ENCODE measurements at places on chromosomes 6 and 20.

- H3K27me3 ChIP-seq = peaks cover 9% of the 10 kb centered on the region
- peaks cover 3% of the 10 kb centered on the region for H3K4me1 ChIP-seq
- no peak overlapping the region for H3K27ac ChIP-seq
- no peak overlapping the region for H3K4me3 ChIP-seq
- no peaks in the 10 kb centered on the region for H3K36me3 ChIP-seq
- no peak for DNase-seq
Observed at GRCh38 chr6:163705923-163706322, 291.4 kb downstream of the QKI start.

- no peak for DNase-seq
- no peaks in the 10 kb centered on the region for H3K36me3 ChIP-seq
- H3K4me1 ChIP-seq = no peaks in the 10 kb centered on the region
- peaks cover 4% of the 10 kb centered on the region for H3K27me3 ChIP-seq
- no peak overlapping the region for H3K27ac ChIP-seq
- H3K4me3 ChIP-seq = no peak overlapping the region
Observed at GRCh38 chr20:34967421-34967820, 11.8 kb downstream of the MYH7B start.

- peak overlapping the region; percentile 81 for H3K4me3 ChIP-seq
- no peaks in the 10 kb centered on the region for H3K27me3 ChIP-seq
- peak; percentile 89 for DNase-seq
- peak overlapping the region; percentile 52 for H3K27ac ChIP-seq
- H3K36me3 ChIP-seq = peaks cover 1% of the 10 kb centered on the region
Observed at GRCh38 chr6:41560431-41561192, 14.4 kb downstream of the FOXP4 start.

- no peaks in the 10 kb centered on the region for H3K4me1 ChIP-seq
- no peak for DNase-seq
- no peak overlapping the region for H3K27ac ChIP-seq
Observed at GRCh38 chr6:106799031-106799894, 169.9 kb downstream of the QRSL1 start.

- H3K27ac ChIP-seq = no peak overlapping the region
- H3K36me3 ChIP-seq = peaks cover 5% of the 10 kb centered on the region
- H3K27me3 ChIP-seq = no peaks in the 10 kb centered on the region
- no peak overlapping the region for H3K4me3 ChIP-seq
- DNase-seq = no peak
Observed at GRCh38 chr20:17664025-17664633, 17.9 kb downstream of the RRBP1 start.

GRCh38 chr6:444653-445275, 53.2 kb downstream of the IRF4 start:
- H3K4me3 ChIP-seq = peak overlapping the region; percentile 2
- H3K4me1 ChIP-seq = peaks cover 46% of the 10 kb centered on the region
- DNase-seq = peak; percentile 67

GRCh38 chr6:14948586-14949245, 297.2 kb upstream of the JARID2 start:
- H3K4me3 ChIP-seq = no peak overlapping the region
- no peak for DNase-seq
- no peaks in the 10 kb centered on the region for H3K27me3 ChIP-seq
- H3K36me3 ChIP-seq = no peaks in the 10 kb centered on the region
- H3K27ac ChIP-seq = no peak overlapping the region
- no peaks in the 10 kb centered on the region for H3K4me1 ChIP-seq

DNA sequence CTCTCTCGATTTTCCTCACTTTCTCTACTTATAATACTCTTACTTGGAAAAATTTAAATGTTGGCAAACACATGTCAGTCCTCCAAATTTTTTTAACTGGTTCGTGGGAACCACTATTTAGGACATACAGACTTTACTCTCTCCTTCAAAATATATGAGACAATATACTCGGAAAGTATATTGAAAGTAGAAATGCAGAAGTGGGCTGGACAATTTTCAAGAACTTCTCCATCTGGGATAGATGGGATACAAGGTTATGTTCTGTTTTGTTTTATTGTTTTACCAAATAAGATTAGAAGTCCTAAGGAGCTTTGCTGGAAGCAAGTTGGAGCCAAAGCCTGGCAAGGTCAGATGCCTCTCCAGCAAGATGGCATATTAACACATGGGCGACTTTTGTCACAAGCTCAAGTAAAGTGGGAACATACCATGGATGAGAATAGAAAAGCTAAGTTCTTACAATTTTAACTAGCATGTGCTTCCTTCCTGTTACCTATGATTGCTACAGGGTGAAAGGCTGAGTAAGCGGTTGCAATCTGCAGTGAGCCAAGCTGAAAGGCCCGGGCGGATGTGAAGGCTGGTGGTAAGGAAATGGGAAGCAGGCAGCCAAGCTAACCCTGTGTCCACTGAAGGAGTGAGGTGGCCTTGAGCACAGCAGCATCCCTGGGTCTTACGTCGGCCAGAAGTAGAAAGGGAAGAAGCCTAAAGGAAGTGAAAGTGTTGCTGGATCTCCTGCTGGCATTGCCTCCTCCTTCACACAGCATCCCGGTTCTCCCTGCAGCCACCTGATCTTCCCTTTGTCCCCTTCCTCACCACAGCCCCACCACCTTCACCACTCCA, 7.1 kb downstream of the MAP3K5 start:
- peak; percentile 44 for DNase-seq
- no peaks in the 10 kb centered on the region for H3K36me3 ChIP-seq
- no peaks in the 10 kb centered on the region for H3K27me3 ChIP-seq
- H3K27ac ChIP-seq = peak overlapping the region; percentile 73

- no peak for DNase-seq
- no peaks in the 10 kb centered on the region for H3K4me1 ChIP-seq
- no peak overlapping the region for H3K27ac ChIP-seq
Observed at GRCh38 chr6:152630832-152631231, 6.3 kb downstream of the SYNE1 start.

GRCh38 chr20:63578224-63579016, 4.4 kb upstream of the HELZ2 start:
- H3K27ac ChIP-seq = no peak overlapping the region
- DNase-seq = no peak
- H3K27me3 ChIP-seq = no peaks in the 10 kb centered on the region
- no peak overlapping the region for H3K4me3 ChIP-seq
- no peaks in the 10 kb centered on the region for H3K4me1 ChIP-seq
